H54 (cell line): ENCODE measurements at places on chromosomes 5 and 9.

GRCh38 chr5:111865356-111865755, 108.4 kb upstream of the NREP start:
- DNase-seq: no peak

GRCh38 chr9:13726746-13727145, 447.3 kb upstream of the MPDZ start:
- no peak for DNase-seq

- no peak for DNase-seq
Observed at GRCh38 chr5:31416547-31416946, 115.3 kb downstream of the DROSHA start.

DNA sequence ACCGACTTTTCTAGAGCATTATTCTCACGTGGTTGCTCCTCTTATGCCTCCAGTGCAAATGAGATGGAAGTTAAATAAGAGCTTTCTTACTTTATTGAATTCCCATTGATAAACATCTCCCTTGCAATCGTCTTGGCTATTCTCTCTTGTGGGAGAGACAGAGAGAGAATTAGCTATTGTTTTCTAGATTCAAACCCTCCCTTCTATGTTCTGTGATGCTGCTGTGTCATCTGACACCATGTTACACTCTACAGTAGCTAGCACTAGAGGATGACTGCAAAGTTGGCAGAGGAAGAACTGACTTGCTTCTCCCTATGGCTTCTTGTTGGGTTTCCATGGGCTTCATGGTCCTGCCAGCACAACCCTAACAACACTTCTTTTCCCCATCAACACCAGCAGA, 134.6 kb upstream of the RANBP3L start:
- DNase-seq: no peak

DNA sequence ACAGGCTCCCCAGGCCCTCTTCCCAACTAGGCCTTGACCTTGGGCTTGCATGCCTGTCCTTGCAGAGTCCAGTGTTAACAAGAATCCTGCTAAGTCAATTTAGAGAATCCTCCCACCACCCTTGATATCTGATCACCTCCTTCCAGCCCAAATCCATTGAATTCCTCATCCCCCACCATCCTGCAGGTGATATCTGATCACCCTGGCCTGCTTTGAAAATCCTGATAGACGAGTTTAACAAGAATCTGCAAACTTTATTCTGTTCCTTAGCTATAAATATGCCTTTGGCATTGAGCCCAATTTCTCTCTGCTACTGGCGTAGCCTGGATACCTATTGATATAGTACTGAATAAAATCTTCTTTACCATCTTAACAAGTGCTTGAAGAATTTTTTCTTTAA, 125.5 kb downstream of the DIRAS2 start:
- no peak for DNase-seq
